ENCODE measurements at places on chromosomes 4 and X.

DNA sequence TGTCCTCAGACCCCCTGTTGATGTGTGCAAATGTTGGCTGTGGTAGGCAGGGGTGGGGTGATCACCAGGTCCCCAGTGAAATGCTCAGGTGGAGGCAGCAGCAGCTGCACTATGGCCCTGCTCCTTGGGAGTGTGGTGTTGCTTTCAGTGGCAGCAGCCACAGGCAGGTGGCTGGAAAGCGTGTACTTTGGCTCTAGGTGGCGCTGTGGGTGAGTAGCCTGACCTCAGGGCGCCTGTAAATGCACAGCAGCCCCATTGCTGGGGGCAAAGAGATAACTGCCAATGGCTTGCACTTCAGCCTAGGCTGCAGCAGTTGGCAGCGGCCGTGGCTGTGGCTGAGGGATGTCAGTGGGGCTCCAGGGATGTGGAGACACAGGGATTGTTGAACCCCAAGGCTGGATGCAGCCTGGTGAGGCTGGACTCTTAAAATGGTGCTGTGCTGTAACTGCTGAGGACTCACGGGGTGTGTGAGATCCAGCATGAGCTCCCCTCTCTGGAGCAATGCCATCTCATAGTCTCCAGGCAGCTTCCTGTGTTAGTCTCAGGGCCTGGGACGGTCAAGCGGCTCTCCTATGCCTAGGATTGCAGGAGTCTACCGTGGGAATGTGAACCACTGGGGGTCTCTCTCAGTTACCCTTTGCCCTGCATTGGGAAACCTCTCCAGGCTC lies 421.7 kb upstream of the HTR2C start:
- no peak for DNase-seq

- no peak for DNase-seq
Observed at GRCh38 chrX:10259716-10260115, 102.9 kb downstream of the CLCN4 start.

- no peak for DNase-seq
Observed at GRCh38 chr4:112341033-112341432, 43.9 kb downstream of the ALPK1 start.

DNA sequence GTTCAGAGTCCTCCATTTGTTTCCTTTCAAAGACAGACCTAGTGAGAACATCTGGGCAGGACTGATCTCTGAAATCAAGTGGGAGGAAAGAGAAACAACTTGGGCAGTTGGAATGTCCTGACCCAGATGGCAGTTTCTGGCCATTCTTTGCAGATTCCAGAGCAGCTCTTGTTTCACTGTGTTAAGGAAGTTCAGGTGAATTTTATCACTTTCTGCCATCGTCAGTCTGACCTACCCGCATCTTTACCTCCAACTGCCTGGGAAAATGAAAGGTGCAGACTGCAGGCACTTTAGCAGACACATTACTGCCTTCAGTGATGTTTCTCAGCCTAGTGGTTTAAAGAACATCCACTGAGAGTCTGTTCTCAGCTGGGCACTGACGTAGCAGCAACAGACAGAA lies 216.2 kb downstream of the CEP135 start:
- DNase-seq, result no peak

DNA sequence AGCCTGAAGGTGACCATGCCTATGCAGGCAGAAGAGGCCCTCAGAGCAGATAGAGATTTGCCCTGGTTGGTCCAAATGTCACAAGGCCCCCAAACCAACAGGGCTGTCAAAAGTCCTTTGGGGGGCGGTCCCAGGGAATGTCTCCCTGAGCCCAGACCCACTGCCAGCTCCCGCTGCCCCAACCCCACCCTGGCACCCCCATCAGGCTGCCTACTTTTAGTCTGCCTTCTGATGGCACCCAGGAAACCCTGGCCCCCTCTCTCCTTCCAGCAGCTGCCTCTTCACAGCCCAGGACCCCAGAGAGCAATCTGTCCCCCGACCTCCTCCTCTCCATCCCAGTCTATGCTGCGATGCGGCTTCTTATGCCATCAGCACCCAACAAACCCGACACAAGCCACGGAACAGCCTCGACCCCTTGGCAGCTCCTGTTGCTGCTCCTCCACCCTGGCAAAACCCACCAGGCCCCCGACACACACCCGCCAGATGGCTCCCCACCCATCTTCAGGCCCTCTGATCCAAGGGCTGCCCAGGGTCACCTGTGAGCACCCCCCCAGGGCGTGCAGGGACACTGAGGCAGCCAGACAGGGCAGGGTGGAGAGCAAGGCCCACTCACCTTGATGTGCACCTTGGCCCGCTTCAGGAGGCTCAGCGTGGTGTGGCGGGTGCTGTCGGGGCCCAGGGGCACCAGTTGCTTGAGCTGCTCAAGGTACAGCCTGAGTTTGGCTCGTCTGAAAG lies 9.9 kb downstream of the MXD4 start:
- no peak for DNase-seq

GRCh38 chrX:7252013-7252610 lies 104.2 kb upstream of the PUDP start:
- DNase-seq, result no peak

DNA sequence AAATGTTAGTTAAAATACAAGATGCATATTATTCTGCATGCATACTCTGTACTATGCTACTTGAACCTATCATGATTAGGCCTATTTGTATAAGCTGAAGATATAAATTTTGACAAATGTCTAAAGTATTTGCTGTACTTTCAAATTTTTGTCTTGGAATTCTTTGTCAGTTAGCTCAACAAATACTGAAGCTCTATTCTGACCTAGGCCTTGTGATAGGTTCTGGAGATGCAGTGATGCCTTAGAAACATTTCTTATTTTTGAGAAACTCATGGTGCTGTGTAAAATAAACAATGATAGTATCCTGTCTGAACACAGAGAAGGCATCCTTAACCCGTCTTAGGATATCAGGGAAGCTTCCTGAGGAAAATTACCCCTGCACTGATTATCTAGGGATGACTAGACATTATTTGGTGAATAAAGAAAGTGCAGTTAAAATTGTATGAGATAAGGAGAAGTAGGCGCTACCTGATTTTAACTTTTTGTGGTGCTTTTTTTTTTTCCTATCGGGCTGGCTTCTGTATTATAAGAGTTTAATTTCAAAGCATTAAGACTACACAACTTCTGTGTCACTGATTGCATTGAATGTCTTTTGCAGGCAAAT lies 43.4 kb downstream of the MOB1B start:
- no peak for DNase-seq

DNA sequence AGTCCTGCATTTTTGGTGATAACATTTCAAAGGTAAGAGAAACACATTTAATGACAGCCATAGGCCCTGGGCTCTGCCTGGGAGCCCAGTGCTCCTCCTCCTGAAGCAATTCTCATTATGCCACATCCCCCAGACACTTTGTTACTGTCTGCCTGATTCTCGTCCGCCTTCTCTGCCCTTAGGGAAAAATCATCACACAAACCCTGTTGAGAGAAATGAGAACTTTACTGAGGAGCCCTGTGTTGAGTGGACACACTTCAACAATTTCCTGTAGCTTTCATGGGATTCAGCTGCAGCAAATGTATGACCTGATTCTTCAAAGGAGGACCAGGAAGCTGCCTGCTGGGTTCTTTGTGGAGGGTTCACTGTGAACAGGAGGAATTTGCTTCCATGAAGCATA lies 566.5 kb upstream of the FRG1 start:
- DNase-seq, result no peak

- no peak for DNase-seq
Observed at GRCh38 chr4:38317041-38317674, 346.8 kb upstream of the KLF3 start.

GRCh38 chrX:47091149-47091775 lies 13.0 kb downstream of the RGN start:
- DNase-seq, result no peak

- no peak for DNase-seq
Observed at GRCh38 chr4:128517739-128518510, 230.3 kb upstream of the PGRMC2 start.

DNA sequence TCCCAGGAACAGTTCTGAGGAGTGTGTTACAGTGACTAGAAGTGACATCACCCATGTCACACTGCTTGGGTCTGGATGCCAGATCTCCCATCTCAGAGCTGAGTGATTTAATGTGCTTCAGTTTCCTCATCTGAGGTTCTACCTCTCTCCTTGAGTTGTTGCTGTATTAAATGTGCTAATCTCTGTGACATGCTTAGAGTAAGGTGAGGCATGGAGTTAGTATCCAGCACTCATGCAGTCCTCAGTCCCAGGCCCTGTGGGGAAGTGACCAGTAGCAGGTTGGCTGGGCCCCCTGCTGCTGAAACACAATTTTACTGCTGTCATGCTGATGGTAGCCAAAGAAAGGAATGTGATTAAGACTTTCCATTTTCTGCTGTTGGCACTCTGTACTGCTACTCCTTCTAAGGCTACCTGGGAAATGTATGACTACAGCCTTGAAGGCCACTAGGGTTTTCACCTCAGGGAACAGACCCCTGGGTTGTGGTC lies 639.6 kb downstream of the MID1IP1 start:
- peak; percentile 37 for DNase-seq

GRCh38 chr4:165393051-165393450 lies 14.2 kb downstream of the CPE start:
- no peak for DNase-seq

GRCh38 chrX:103488332-103488731 lies 31.0 kb downstream of the RAB40A start:
- no peak for DNase-seq

GRCh38 chr4:177351622-177352244 lies 42.1 kb downstream of the NEIL3 start:
- DNase-seq, result no peak

GRCh38 chr4:74624351-74625151 lies 169.8 kb downstream of the BTC start:
- DNase-seq, result no peak

- DNase-seq, result no peak
Observed at GRCh38 chrX:124238268-124238667, 94.2 kb upstream of the TEX13D start.

GRCh38 chrX:105865709-105866108 lies 43.4 kb downstream of the NRK start:
- no peak for DNase-seq

DNA sequence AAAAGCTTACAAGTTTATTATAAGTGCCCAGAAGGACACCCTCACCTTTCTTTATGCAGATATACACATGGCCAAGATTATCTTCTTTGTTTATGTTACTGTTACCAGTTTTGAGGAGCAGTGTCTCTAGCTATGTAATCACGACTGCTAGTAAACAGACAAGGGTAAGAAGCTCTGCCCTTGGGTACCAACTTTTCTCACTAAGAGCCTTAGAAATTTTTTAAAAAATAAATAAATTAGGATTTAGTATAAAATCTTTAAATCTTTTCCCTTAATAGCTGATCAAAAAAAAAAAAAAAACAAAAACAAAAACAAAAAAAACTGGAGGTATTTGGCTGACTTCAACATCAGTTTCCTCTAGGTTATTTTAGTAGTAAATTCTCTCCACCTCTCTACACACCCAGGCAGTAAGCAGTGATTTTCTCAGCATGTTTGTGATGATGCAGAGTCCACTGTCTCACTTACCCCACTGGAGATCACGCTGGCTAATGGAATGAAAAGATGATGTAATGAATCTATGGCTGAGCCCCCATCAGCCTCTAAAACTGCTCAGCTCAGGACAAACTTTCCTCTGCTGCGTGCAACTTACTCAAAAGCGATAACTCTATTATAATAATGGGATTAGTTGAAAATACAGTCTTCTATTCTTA lies 125.9 kb downstream of the FRYL start:
- DNase-seq, result no peak

- DNase-seq, result no peak
Observed at GRCh38 chrX:47523713-47524166, 37.3 kb upstream of the ARAF start.

DNA sequence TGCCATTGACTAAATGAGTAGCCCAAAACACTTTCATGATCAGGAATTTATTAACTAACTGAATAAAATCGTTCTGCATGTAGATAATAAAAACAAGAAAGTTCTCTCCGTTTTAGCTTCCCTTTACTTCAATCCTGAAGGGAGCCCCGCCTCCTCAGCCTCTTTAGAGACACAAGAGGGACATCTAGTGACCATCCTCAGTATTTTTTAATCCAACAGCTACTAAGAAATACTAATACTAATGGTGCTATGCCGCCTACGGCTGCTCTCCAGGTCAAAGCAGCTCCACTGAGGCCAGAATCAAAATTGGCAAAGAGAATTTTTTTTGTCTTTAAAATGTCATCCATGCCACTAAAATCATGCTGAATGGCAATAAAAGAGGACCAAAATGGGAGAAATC lies 3.2 kb upstream of the PCDH19 start:
- no peak for DNase-seq

- no peak for DNase-seq
Observed at GRCh38 chr4:177574446-177574845, 132.2 kb upstream of the AGA start.

GRCh38 chrX:41491267-41492004 lies 44.3 kb downstream of the NYX start:
- no peak for DNase-seq

DNA sequence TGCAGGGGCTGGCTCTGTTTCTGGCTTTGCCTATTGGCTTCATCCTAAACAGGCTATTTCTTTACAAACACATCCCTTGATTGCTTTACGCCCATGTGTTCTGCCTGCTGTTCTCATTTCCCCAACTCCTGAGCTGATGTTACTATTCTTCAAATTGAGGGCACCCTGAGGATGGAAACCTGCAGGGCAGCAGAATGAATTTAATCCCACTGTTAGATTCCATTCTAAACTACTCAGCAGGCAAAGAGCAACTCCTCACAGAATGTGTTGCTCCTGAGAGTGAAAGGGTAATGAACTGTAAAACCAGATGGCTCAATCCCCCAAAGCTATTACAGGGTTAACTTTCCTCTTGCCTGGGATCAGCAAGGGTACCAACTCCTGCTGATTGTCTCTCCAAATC lies 75.7 kb downstream of the ANKRD50 start:
- DNase-seq, result no peak

DNA sequence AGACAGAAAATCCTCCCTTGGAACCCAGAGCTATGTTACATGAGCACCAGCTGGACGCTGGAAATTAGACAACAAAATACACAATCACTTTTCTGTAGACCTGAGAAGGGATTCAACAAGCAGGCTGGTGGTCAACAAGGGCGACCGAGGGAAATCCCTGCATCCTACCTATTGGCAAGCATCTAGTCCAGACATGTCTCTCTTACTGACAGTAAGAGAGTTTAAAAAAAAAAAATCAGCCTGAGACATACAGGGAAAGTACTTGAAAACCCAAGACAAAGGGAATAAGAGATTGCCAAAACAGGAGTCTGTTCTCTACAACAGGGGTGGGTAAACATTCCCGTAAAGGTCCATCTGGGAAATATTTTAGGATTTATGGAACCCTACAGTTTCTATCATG lies 108.0 kb downstream of the KDR start:
- no peak for DNase-seq

GRCh38 chr4:124179506-124180186 lies 532.9 kb downstream of the ANKRD50 start:
- DNase-seq, result no peak

All from CD4-positive, CD25-positive, alpha-beta regulatory T cell (primary cell).